Tibial nerve (tissue), 4 donors: ENCODE measurements at places on chromosomes 4 and X.

GRCh38 chr4:152100379-152101201 is 339.8 kb upstream of the GATB start:
- no peak overlapping the region for H3K4me3 ChIP-seq
- no peak for DNase-seq
- peaks cover 25% of the 10 kb centered on the region for H3K4me1 ChIP-seq
- no peaks in the 10 kb centered on the region for H3K27me3 ChIP-seq
- H3K36me3 ChIP-seq, result no peaks in the 10 kb centered on the region

- H3K27me3 ChIP-seq, result no peaks in the 10 kb centered on the region
- DNase-seq, result no peak
- H3K4me3 ChIP-seq, result no peak overlapping the region
- no peak overlapping the region for H3K27ac ChIP-seq
Measured at GRCh38 chr4:34271479-34272355, 1972.6 kb downstream of the ARAP2 start.

DNA sequence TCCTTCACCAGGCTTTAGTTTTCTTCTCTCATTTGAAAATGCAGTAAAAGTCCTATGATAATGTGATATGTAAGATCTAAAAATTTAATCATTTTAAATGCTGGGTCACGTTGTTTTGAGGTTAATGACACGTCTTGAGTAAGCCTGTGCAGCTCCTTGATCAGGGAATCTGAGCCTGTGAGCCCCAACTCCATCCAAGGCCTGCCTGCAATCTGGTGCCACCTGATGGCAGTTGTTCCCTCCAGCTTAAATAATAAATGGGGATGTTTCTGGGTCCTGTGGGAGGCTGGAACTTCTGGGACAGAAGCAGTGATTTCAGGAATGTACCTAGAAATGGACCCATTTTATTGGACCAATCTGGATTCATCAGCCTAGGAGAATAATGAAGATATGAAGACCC is 455.4 kb upstream of the ADGRL3 start:
- no peak for DNase-seq
- H3K4me1 ChIP-seq, result no peaks in the 10 kb centered on the region
- H3K36me3 ChIP-seq, result no peaks in the 10 kb centered on the region
- H3K27ac ChIP-seq, result no peak overlapping the region
- no peaks in the 10 kb centered on the region for H3K27me3 ChIP-seq

DNA sequence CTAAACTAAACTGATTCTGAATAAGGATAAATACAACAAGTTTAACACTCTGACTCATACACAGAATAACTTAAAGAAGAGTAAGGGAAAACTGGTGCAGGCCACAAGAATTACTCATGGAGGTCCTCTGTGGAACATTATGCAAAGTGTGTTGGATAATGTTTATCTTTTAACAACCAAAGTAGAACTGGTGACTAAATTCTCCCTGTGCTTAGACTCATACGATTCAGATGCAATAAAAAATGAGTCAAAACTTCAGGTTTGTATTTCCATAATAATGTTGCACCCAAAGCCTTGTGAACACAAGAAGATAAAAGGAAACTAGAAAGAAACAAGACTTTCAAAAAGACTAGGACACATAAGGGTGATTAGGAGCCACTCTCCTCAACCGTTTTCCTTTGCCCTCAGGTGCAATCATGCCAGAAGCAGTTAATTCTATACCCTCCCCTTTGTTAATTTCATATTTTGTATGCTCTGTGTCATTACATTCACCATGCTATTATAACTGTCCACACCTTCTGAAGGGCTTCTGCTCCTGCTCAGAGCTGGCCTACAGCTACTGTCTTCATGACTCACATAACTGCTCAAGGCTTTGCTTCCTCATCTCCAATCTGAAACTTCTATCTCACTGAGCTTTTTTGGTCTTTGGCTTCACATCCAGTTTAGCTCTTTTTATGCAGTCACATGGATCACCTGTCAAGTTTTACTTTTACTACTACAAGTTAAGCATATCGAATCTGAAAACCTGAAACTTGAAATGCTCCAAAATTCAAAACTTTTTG is 60.2 kb downstream of the KCNIP4 start:
- no peak overlapping the region for H3K4me3 ChIP-seq
- no peak overlapping the region for H3K27ac ChIP-seq
- no peak for DNase-seq

DNA sequence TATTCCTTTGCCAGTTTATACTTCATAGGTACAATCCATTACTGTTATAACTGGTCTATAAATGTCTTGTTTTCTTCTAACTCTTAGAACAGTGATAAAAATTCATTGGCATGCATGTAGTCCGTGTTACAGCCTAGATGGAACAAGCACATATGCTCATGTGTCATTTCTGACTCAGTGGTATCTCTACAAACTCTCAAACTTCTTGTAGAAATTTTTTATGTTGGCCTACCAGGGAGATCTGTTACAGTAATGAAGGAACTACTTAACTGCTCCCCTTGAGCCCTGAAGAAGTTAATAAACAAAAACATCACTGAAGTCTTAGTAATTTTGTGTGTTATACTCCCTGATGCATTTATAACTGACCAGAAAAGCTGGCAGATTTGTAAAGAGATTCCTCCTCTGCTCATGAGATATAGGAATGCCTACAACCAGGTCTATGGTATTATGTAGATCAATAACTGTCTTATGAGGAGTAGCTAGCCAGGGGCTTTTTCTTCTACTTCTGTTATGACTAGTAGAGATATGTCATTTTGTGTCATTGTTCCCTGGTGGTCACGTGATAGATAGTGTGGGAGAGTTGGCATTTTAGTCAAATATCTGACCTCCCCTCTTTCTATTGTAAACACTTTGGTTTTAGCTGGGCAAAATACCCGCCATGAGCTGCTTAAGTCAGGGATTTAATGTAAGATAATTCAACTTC is 53.7 kb upstream of the FAAH2 start:
- no peak overlapping the region for H3K27ac ChIP-seq
- H3K4me1 ChIP-seq, result no peaks in the 10 kb centered on the region
- no peak overlapping the region for H3K4me3 ChIP-seq
- peaks cover 7% of the 10 kb centered on the region for H3K36me3 ChIP-seq
- H3K27me3 ChIP-seq, result no peaks in the 10 kb centered on the region

DNA sequence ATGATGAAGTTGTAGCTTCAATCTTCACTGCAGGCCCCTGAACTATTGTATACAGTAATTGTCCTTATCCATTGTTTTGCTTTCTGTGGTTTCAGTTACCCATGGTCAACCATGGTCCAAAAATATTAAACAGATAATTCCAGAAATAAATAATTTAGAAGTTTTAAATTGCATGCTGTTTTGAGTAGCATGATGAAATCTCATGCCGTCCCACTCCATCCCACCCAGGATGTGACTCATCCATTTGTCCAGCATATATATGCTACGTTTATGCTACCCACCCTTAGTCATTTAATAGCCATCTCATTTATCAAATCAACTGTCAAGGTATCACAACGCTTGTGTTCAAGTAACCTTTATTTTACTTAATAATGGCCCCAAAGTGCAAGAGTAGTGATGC is 34.5 kb downstream of the IQCM start:
- no peak overlapping the region for H3K27ac ChIP-seq
- H3K4me1 ChIP-seq, result no peaks in the 10 kb centered on the region
- DNase-seq, result no peak
- H3K4me3 ChIP-seq, result no peak overlapping the region
- H3K27me3 ChIP-seq, result no peaks in the 10 kb centered on the region

- no peaks in the 10 kb centered on the region for H3K36me3 ChIP-seq
- no peak for DNase-seq
- H3K27ac ChIP-seq, result no peak overlapping the region
- no peaks in the 10 kb centered on the region for H3K4me1 ChIP-seq
- H3K27me3 ChIP-seq, result peaks cover 9% of the 10 kb centered on the region
Measured at GRCh38 chrX:97446298-97446882, 562.7 kb downstream of the RPA4 start.

- H3K4me1 ChIP-seq, result no peaks in the 10 kb centered on the region
- no peaks in the 10 kb centered on the region for H3K27me3 ChIP-seq
- no peak overlapping the region for H3K27ac ChIP-seq
- DNase-seq, result no peak
- H3K36me3 ChIP-seq, result no peaks in the 10 kb centered on the region
Measured at GRCh38 chrX:149494844-149495565, 10.1 kb downstream of the IDS start.

- no peaks in the 10 kb centered on the region for H3K27me3 ChIP-seq
- H3K36me3 ChIP-seq, result no peaks in the 10 kb centered on the region
- no peak for DNase-seq
Measured at GRCh38 chr4:69485130-69485529, 10.6 kb downstream of the UGT2B4 start.

GRCh38 chr4:48722509-48723446 is 57.3 kb downstream of the FRYL start:
- H3K27me3 ChIP-seq, result no peaks in the 10 kb centered on the region
- no peak for DNase-seq
- H3K36me3 ChIP-seq, result no peaks in the 10 kb centered on the region

DNA sequence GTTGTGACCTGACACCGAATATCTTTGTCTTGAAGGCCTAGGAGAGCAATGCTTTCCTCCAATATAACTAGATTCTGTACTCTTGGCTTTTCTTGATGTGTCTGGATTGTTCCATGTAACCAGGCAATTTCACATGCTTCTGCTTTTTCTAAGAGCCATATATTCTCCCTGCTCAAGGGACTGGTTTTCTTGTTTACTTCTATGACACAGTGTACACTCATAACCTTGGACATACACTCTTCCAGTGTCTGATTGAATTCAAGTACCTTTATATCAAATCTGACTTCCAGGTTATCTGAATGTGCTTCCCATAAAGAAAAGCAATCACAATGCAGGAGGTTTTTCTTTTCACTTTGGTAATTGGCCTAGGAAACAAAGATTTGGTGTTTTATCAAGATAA is 17.4 kb upstream of the EIF4E start:
- H3K4me3 ChIP-seq, result no peak overlapping the region
- H3K36me3 ChIP-seq, result no peaks in the 10 kb centered on the region
- H3K27ac ChIP-seq, result no peak overlapping the region
- DNase-seq, result no peak
- H3K4me1 ChIP-seq, result no peaks in the 10 kb centered on the region

GRCh38 chrX:140040386-140040785 is 75.1 kb upstream of the CXorf66 start:
- H3K4me1 ChIP-seq, result no peaks in the 10 kb centered on the region
- no peak overlapping the region for H3K27ac ChIP-seq
- no peaks in the 10 kb centered on the region for H3K36me3 ChIP-seq
- no peak for DNase-seq
- H3K4me3 ChIP-seq, result no peak overlapping the region
